ENCODE measurements at places on chromosomes 13 and 19. TPM values are rescaled to one million over a fixed set of nuclear protein-coding genes. Genes with fewer than 3 reads are reported as not detected.

- H3K4me1 ChIP-seq, result no peaks in the 10 kb centered on the region
- no peak overlapping the region for H3K27ac ChIP-seq
- H3K4me3 ChIP-seq, result no peak overlapping the region
- H3K27me3 ChIP-seq, result no peaks in the 10 kb centered on the region
- H3K36me3 ChIP-seq, result peaks cover 98% of the 10 kb centered on the region
- no peak for DNase-seq
These were observed 11.5 kb downstream of the THOP1 start for GRCh38 chr19:2796659-2797266.

Gene CACNG8
- not detected for total RNA-seq

Gene SLAIN1
- total RNA-seq, result 7.1 TPM

- no peaks in the 10 kb centered on the region for H3K4me1 ChIP-seq
- no peaks in the 10 kb centered on the region for H3K36me3 ChIP-seq
These were observed 275.5 kb upstream of the SOX21 start for GRCh38 chr13:94987869-94988268.

DNA sequence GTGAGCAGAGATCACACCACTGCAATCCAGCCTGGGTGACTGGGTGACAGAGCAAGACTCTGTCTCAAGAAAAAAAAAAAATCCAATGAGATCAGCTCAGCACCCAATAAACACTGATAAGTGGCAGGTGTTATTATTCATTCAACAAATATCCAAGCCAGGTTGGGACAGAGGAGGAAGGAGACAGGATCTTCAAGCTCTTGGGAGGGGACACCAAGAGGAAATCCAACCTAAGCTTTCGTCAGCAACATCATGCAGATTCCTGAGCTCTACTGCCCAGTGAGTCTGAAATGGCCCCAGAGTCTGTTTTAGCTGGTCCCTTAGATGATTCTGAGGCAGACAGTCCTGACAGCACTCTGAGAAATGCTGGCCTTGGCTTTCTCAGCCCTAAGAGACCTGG, 7.7 kb downstream of the RFX1 start:
- no peak overlapping the region for H3K27ac ChIP-seq
- peaks cover 10% of the 10 kb centered on the region for H3K36me3 ChIP-seq
- no peaks in the 10 kb centered on the region for H3K27me3 ChIP-seq
- peaks cover 11% of the 10 kb centered on the region for H3K4me1 ChIP-seq
- H3K4me3 ChIP-seq, result no peak overlapping the region
- DNase-seq, result no peak

DNA sequence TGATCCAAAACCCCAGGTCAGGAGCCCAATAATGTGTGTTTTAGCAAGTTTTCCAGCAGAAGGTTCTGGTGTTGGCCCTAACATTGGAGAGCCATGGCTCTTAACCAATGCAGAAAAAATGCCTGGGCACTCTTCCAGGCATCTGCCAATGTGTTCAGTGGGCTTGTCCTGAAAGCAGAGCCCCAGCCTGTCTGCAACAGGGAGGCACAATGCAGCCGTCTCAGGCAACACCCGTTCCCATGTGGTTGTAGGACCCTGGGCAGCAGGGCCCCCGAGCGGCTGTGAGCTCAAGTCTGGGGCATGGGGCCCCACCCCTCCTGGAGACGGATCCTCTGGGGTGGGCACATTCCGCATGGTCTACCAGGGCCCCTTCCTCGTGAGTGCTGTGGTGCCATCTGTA, 58.1 kb upstream of the SIAH3 start:
- H3K4me1 ChIP-seq, result no peaks in the 10 kb centered on the region
- no peak for DNase-seq
- no peaks in the 10 kb centered on the region for H3K27me3 ChIP-seq
- no peak overlapping the region for H3K27ac ChIP-seq

DNA sequence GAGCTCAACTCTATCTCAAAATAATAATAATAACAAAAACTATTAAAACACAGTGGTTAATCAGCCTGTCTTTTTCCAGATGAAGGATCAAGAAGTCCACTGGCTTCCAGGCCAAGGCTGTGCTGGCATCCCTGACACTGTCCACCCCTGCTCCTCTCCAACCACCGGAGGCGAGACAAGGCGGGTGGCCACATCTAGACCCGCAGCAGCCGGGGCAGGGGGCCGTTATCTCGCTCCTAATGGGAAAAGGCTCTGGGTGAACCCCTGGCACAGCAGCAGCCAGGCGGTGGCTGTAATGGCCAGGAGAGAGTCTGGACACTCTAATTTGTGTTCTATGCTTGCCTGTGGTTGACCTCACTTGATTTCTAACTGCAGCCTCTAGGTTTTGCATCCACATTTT, 158.0 kb upstream of the SOX1 start:
- no peaks in the 10 kb centered on the region for H3K4me1 ChIP-seq
- H3K4me3 ChIP-seq, result no peak overlapping the region
- H3K27me3 ChIP-seq, result no peaks in the 10 kb centered on the region
- H3K36me3 ChIP-seq, result no peaks in the 10 kb centered on the region
- H3K27ac ChIP-seq, result no peak overlapping the region

- no peak overlapping the region for H3K4me3 ChIP-seq
- H3K4me1 ChIP-seq, result no peaks in the 10 kb centered on the region
- H3K27me3 ChIP-seq, result no peaks in the 10 kb centered on the region
- DNase-seq, result no peak
These were observed 302.6 kb downstream of the SPRY2 start for GRCh38 chr13:80038371-80038770.

DNA sequence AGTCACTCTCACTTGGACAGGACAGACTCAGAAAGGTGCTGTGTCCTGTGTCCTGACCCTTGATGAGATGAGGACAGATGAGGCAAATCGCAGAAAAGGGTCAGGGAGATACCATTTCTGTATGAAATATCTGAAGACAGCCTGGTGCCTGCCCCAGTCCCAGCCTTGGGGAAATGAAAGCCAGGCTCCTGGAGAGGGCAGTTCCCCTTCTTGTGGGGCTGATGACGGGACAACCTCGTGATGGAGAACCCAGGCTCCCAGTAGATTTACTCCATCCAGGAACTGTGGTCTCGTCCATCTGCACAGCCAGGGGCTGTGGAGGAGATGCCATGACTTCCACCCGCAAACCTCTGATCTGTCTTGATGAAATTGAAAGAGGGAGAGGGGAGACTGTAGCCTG, 13.8 kb downstream of the LILRB1 start:
- DNase-seq, result no peak
- peaks cover 19% of the 10 kb centered on the region for H3K27me3 ChIP-seq
- H3K27ac ChIP-seq, result no peak overlapping the region

- DNase-seq, result peak; percentile 68
- H3K36me3 ChIP-seq, result no peaks in the 10 kb centered on the region
- H3K27me3 ChIP-seq, result no peaks in the 10 kb centered on the region
These were observed 14.8 kb upstream of the EID2 start for GRCh38 chr19:39554701-39555311.

DNA sequence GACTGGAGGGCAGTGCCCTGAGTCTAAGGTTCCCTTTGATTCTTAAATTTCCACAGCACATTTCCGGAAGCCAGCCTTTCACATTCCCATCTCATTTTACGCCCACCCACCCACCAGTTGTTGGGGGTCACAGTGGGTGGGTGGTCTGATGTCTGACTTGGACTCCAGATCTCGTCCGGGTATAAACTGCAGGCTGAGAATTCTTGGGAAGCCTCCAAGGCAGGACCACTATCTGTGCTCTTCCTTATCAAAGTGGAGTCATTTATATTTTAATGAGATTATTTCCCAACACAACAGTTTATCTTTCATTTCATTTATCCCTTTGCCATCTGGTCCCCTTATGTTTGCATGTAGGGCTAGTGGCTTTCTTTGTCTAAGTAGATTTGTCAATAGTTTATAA, 3.6 kb upstream of the FAM124A start:
- H3K27me3 ChIP-seq, result no peaks in the 10 kb centered on the region
- H3K36me3 ChIP-seq, result no peaks in the 10 kb centered on the region
